ENCODE measurements at places on chromosomes 1 and 21.

GRCh38 chr1:41806472-41807155 lies 112.1 kb downstream of the HIVEP3 start:
- no peak for DNase-seq

DNA sequence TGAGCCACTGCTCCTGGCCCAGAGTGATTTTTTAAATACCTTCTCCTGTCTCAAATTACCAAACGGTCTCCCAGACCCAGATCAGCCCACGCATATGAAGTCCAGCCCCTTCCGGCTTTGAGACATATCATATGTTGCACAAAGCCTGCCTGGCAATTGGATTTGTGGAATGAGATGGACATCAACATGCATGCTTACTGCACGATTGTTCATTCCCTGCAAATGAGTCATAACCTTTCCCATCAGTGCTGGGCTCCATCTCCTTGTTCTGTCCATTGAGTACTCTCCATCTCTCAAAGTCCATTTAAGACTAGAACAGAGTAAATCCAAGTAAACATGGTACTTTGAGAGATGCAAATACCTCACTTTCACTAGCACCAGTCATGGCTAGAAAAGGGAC lies 612.2 kb upstream of the USP24 start:
- DNase-seq = no peak

- DNase-seq = no peak
These were observed 1114.2 kb downstream of the PLA2G4A start for GRCh38 chr1:187942986-187943385.

GRCh38 chr21:17679002-17679600 lies 66.4 kb upstream of the BTG3 start:
- DNase-seq = no peak

DNA sequence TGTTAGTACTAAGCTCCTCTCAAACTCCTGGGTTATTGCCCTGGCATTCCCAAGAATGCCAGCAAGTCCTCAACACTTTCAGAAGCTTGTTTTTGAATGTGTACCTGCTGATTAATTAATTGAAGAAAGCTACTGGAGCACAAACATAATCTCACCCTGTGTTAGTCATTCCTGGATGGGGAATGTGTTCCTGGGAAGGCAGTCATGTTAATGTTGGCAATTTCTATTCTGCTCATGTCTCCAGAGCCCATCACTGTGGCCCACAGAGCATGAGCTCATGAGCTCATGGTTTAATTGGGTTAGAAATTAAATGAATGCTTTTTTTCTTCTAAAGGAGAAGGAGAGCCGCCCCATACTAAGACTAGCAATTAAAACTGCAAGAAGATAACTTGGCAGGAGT lies 31.9 kb upstream of the KCNA3 start:
- no peak for DNase-seq
